DMS79 treated with DMSO at 0.1 percent for 48 hours (cell line): ENCODE measurements at places on chromosomes 12 and 14.

DNA sequence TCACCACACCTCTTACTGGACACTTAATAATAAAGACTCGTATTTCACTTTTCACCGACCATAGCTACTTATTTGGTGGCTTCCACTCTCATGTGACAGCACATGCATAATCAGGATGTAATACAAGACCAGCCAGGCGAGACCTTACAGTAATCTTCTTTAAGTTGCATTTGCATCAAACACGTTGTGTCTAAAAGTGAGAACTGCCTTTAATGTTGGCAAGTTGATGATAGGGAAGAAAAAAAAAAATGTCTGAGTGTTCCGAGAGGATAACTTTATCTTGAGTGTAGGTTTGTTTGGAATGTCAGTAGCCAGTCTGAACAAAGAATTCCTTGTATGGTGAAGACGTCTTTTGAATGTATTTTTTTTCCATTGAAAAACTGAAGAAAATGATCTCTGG, 440.4 kb downstream of the ADAMTS20 start:
- no peak for DNase-seq

- no peak for DNase-seq
Observed at GRCh38 chr12:49894751-49895148, 8.9 kb downstream of the FAIM2 start.

GRCh38 chr12:102118874-102119273, 1.0 kb downstream of the NUP37 start:
- no peak for DNase-seq

GRCh38 chr14:99579903-99580571, 24.0 kb downstream of the CCDC85C start:
- DNase-seq, result no peak

GRCh38 chr12:58381546-58381945, 440.2 kb downstream of the ATP23 start:
- DNase-seq, result no peak
